ENCODE measurements at places on chromosomes 11 and 22. TPM values are rescaled to one million over a fixed set of nuclear protein-coding genes. Genes with fewer than 3 reads are reported as not detected.

DNA sequence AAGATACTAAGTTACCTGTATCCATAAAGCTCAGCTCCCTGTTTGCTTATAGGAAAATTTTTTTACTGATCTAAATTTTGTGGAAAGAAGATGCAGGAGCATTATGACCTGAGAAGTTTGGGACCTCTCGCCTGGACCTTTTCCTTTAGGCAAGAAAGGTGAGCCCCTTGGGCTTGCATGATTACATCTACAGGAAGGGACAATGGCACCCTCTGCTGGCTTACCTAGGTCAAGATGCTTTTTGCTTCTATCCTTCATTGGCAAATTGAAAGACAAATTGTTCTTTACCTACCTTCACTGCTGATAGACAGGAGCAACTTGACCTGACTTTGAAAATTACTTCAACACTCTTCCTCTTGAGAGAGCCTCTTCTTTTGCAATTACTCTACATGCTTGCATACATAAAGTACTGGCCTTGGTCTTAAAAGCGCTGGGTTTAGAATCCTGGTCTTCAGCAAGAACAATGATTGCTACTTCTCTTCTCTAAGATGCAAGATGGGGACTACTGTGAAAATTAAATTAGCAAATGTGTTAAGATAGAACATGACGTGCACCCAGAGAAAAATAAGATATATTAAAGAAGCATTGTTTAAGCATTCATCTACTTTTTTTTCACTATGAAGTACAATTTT lies 147.2 kb downstream of the TRPC6 start:
- no peak for DNase-seq

DNA sequence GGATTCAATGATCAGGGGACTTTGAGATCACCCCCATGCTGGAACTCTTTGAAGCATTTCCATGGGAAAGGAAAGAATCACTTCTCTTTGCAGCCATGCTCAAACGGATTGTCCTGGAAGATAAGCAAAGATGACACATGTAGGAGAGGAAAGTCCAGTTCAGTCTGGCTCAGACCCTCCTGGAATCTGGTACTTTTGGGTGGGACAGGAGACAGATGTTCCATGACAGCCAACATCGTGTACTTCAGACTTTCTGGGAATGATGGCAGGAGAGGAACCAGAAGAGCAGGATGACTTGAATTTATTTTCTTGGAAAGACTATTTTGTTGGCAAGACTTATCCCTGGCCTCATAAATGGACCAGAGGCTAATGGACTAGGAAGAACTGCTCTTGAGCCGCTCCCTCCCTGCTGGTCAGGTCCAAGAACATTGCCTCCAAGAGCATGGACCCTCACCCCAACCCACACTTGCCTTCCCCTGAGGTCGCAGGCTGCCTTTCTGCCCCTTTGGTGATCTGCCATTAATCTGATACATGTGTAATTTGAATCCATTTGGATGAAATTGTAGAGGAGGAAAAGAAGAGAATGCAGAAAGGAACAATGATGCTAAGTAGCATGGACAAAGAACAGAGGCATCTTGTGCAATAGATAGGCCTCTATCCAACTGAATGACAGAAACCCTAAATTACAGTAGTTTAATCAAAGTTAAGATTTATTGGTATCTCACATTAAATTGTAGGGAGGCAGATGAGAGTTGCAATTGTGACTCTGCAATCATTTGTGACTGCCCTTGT lies 201.0 kb downstream of the SNX19 start:
- no peak for DNase-seq

GRCh38 chr22:42608136-42608822 lies 6.4 kb downstream of the POLDIP3 start:
- no peak for DNase-seq

- no peak for DNase-seq
These were observed 1028.3 kb downstream of the BRD1 start for GRCh38 chr22:48799227-48799970.

DNA sequence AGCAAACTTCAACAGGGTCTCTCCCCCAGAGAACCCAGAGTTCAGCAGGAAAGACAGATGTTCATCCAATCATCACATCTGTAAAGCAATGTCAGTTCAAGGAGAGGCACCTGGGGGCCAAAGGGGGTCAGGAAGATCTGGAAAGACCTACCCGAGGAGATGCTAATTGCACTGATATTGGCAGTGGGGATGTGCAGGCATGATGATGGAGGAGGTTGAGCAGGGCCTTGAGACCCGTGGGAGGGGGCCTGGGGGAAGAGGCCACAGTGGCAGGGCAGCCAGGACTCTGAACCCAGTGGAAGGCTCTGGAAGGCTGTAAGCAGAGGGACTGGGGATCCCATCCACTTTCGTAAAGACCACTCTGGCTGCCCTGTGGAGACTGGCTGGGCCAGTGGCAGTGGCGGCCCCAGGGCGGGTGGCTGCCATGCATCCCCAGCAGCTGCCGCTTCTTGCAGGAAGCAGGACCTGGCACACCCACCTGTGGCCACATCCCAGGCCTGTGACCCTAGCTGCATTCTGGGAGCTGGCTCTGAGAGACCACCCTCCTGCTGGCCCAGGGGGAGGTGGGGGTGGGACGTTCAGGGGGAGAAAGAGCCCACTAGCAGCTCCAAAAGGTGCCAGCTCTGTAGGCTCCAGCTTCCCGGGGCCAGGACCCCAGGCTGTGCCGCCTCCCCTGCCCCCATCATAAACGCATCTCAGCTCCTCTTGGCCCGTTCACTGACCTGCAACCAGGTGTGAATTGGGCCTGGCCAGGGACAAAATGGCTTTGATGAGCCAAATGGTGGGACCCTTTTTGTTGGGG lies 59.9 kb upstream of the FGF3 start:
- DNase-seq = no peak

GRCh38 chr11:119787074-119787461 lies 58.1 kb upstream of the NECTIN1 start:
- DNase-seq = no peak

GRCh38 chr22:25219948-25220442 lies 556 bp downstream of the CRYBB2 start:
- no peak for DNase-seq

The BLID gene
- 0.71 TPM for total RNA-seq

GRCh38 chr11:111913997-111914396 lies 1.5 kb downstream of the HSPB2 start:
- DNase-seq = no peak

The CARD18 gene
- 0.28 TPM for total RNA-seq

GRCh38 chr22:48856308-48856615 lies 971.4 kb downstream of the BRD1 start:
- DNase-seq = no peak

The FOLH1 gene
- total RNA-seq = 0.99 TPM

DNA sequence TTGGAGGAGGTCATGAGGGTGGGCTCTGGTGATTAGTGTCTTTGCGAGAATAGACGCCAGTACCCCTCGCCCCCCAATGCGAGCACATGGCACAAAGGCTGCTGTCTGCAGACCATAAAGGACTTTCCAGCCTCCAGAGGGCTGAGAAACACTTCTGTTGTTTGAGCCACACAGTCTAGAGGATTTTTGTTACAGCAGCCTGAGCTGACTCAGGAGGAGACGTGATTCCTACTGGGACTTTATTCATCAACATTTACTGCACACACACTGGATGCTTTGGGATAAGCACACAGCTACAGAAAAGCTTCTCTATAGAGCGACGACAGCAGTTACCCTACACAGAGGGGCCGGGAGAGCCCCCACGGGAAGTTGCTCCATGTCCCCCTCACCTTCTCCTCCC lies 345.0 kb downstream of the CTTN start:
- DNase-seq = no peak

DNA sequence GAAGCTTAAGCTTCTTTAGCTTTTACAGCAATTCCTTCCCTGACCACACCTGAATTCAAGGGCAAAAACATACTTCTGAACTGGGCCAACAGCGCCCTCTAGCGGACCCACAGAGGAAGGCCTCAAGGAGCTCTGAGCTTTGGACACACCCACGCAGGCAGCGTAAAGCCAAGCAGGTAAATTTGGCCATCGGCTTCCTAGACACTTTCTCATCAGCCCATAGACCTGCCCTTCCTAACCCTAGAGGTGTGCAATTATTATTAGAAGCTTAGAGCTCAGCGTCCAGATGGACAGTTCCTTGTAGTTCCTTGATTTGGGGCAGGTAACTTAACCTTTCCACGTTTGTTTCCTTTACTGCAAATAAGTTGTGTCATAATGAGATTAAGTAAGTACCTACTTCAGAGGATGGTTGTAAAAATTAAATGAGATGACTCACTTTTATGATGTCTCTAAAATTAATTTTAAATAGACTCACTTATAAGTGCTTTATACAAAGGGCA lies 25.7 kb upstream of the HMGXB4 start:
- DNase-seq = peak; percentile 46

DNA sequence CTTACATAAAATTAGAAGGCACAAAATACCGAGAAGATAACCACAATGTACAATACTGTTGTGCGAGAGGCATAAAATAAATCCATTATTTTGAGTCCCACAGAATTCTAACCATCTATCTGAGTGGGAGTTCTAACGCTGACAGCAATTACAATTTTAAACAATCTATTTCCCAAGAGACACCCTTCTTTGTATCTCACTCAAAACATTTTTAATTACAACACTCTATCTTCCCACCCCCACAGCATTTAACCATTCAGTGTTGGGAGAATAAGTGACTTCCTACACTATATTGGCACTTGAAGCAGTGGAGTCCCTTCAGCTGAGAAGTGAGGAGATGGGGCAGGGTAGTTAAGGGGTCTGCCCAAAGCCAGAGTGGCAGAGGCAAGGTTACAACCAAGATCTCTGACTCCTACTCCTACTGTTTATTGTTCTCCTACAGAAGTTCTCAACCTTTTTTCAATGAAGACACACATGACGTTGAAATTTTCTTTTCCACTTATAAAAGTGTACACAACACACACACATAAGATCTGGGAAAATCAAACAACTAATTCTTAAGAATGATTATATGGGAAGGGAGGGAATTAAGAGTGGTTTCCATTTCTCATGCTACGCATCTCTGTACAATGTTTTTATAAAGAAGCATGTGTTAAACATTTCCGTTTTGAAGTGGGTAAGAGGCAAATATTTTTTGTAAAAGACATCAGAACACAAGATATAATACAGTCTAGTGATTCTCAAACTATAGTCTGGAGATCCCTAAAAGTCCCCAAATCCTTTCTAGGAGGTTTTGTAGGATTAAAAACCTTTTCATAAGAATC lies 10.9 kb downstream of the SLC25A17 start:
- no peak for DNase-seq

The GDPD4 gene
- total RNA-seq = not detected

- no peak for DNase-seq
These were observed 38.3 kb upstream of the NNMT start for GRCh38 chr11:114257621-114258558.

- DNase-seq = no peak
These were observed 2.5 kb upstream of the ADM start for GRCh38 chr11:10302359-10302743.

DNA sequence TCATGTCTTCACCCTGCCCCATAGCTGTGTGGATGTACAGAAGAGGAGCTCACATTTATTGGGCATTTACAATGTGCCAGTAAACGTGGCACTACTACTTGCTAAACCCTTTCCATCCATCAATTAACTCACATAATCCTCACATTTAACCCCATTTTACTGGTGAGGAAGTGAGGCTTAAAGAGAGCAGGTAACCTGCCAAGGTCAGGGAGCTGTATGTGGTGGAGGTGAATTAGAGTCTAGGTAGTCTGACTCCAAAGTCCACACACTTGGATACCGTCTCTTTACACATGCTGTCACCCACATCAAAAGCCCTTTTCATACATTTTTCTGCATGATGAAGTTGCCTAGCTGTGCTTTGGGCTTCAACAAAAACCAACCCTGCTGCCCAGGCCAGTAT lies 10.8 kb downstream of the PLEKHA7 start:
- DNase-seq = no peak

The OR52E8 gene
- total RNA-seq = not detected

GRCh38 chr22:32501836-32502752 lies 27.5 kb downstream of the FBXO7 start:
- DNase-seq = no peak

The KIF18A gene
- total RNA-seq = 14.0 TPM

- no peak for DNase-seq
These were observed 39.2 kb upstream of the AMPD3 start for GRCh38 chr11:10415817-10416392.

GRCh38 chr11:87223816-87224215 lies 186.1 kb downstream of the TMEM135 start:
- no peak for DNase-seq

- no peak for DNase-seq
These were observed 4.8 kb downstream of the GVQW3 start for GRCh38 chr11:76385903-76386302.

- DNase-seq = no peak
These were observed 42.9 kb downstream of the PC start for GRCh38 chr11:66915046-66915832.

The C22orf31 gene
- total RNA-seq = 1.7 TPM

DNA sequence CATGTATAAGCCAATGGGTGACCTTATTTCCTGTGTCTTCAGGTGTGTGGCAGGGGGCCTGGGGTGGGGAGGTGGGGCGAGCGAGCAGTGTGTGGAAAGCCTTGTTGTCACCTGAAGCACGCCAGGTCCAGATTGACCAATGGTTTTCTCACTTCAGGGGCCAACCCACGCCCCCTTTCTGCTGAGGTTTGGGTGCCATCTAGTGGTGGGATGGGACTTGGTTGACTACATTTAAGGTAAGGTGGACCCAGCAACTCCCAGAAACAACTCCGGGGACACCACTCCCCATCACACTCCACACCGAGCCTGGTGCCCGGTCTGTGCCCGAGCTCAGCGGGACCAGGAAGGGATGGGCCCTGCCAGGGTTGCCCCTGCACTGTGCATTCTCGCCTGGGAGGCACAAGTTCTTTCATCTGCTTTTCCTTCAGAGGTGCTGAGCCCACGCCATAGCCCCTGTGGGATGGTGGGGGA lies 40.0 kb downstream of the TPCN2 start:
- peak; percentile 51 for DNase-seq

The BET1L gene
- total RNA-seq = 9.3 TPM

DNA sequence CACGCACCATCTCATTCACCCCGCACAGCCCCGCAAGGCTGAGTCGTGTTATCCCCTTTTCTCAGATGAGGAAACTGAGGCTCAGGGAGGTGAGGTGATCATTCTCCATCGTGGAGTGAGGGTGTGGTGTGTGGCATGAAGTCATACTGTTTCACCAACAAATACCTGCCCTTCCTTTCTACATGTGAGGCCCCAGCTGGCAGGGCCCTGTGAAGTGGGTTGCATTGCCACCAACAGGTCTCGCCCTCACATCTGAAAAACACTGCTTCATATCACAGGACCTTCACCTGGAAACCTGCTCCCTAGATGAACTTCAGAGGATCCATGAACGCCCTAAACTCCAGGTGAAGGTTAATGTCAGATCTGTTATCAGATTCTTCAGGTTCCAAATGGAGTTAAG lies 4.3 kb downstream of the SSTR3 start:
- no peak for DNase-seq

DNA sequence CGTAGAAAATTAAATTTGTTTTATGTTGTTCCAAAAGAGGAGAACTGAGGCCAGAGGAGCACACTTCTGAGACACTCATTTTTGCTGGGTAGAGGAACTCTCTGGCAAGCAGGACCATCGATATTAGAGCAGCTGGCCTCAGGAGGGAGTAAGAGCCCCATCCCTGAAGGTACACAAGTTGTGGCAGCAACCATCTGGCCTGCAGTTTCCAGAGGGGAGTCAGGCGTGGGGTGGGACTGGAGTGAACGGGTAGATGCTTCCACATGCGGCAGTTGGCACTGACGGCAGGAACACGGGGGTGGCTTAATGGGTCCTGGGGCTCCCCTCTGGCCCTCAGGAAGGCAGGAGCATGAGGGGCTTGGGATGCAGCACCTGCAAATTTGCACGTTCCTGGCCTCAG lies 13.2 kb upstream of the SSTR3 start:
- DNase-seq = no peak

- DNase-seq = no peak
These were observed 578.5 kb downstream of the BUD13 start for GRCh38 chr11:116194156-116194904.
